Dermis blood vessel endothelial cell (primary cell): ENCODE measurements at places on chromosomes 12 and 14.

DNA sequence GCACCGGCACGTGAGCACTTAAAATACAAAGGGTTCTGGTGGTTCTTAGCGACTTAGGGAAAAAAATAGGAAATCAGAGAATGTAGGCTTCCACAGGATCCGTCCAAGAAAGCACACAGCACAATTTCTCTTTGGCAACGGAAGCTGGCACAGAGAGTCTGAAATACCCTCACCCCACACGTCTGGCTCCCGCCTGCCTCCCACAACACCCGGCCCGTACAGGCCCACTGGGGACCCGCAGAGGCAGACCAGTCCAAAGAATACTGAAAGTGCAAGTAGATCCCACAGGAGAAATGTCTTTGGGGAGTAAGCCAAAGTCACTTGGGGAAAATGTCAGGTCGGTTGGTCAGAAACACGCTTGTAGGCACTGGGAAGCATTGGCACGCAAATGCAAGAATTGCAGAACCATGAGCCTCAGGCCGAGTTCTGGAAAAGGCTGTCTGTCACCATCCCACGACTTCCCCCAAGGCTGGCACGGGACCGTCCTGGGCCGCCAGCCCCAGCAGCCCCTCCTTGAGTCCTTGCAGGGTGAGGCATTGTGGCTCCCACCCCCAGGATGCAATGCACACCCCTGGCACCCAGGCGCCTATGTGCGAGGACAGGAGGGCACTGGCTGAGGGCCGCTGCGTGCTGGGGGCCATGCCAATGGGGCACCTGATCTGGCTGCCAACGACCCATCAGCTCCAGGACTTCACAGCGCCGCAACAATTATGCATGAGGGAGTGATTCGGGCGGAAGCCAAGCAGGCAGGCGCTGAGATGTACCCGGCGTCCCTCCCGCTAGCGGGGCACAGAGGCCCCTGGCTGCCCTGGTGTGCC lies 29.7 kb downstream of the CHGA start:
- DNase-seq: no peak

DNA sequence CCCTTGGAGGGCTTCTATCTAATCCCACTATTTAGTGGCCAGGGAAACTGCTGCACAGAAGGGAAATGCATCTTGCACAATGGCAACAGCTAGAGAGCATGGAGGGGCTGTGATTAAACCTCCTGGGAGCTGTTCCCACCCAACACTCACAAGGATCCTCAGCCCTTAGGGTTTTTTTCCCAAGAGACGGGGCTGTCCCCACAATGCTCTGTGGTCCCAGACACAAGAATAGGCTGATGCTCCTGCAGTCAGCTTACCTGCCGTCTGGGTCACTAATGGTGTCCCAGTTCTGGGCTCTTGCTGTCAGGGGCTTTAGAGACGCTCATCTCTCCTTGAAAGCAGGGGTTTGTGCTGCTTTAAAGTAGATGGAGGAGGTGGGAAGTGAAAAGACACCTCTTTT lies 4.6 kb downstream of the SERPINA1 start:
- DNase-seq: no peak

GRCh38 chr12:93773122-93773871 lies 96.1 kb downstream of the CRADD start:
- peak; percentile 33 for DNase-seq

- DNase-seq: peak; percentile 78
These were observed 57.5 kb downstream of the PLEKHA5 start for GRCh38 chr12:19186722-19187661.

- no peak for DNase-seq
These were observed 25.2 kb upstream of the NXPH4 start for GRCh38 chr12:57191410-57191809.
